Cardiac septum (tissue), 1 donor: ENCODE measurements at places on chromosomes 16 and 17.

DNA sequence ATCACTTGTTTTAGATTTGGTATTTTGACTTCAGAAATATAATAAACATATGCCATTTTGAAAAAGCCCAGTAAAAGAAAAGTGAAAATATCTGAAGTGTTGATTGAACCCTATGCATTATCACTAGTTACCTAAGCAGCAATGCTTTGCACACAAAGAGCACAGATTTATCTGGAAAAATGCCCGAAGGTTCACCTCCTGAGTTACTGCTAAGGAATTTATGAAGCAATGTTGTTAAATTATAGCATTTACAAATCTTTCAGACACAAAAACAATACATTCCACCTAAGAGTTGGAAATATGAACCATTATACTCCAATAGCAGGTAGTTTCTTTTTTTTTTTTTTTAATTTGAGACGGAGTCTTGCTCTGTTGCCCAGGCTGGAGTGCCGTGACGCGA, 38.9 kb upstream of the GHDC start:
- DNase-seq: no peak

GRCh38 chr16:14042706-14043105, 28.4 kb upstream of the MRTFB start:
- no peak for DNase-seq

GRCh38 chr17:74355065-74355464, 6.6 kb downstream of the BTBD17 start:
- no peak for DNase-seq

GRCh38 chr17:78624324-78625151, 47.3 kb upstream of the DNAH17 start:
- DNase-seq: no peak

- no peak for DNase-seq
These were observed 1.8 kb upstream of the PPM1D start for GRCh38 chr17:60598001-60598736.

DNA sequence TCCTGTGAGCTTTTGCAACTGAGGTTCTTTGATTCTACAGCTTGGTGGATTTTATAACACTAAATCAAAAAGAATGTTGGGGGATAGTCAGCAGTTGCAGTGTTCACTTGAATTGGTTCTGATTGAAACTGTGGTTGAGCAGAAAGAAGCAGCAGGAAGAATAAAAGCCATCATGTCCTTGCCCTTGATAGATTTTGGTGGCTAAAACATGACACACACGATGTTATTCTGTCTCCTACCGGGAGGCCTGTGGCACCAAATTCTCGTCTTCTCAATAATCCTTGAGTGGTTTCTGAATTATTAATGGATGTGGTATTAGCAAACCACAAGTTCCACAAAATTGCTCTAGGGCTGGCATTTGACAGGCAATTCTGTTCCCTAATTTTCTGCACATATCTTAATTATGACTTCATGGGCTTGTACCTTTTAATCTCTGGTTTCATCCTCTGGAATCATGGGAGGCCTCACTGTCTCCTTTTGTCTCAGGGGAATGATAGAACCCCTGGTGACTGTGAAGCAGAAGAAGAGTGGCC, 338.2 kb downstream of the SNX29 start:
- no peak for DNase-seq

GRCh38 chr16:30112197-30113030, 923 bp downstream of the GDPD3 start:
- peak; percentile 83 for DNase-seq

DNA sequence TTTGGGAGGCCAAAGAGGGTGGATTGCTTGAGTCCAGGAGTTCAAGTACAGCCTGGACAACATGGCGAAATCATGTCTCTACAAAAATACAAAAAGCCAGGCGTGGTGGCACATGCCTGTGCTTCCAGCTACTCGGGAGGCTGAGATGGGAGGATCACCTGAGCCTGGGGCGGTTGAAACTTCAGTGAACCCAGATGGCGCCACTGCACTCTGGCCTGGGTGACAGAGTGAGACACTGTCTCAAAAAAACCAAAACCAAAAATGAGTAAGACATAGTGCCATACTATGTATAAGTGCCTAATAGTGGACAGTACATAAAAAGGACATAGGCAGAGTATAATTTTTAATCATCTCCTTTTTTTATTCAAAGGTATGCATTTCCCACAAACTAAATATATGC, 4.0 kb downstream of the CTC1 start:
- no peak for DNase-seq

GRCh38 chr17:78394209-78394608, 15.8 kb downstream of the PGS1 start:
- DNase-seq: no peak

- DNase-seq: no peak
These were observed 2.0 kb upstream of the KIFC3 start for GRCh38 chr16:57804111-57804837.

DNA sequence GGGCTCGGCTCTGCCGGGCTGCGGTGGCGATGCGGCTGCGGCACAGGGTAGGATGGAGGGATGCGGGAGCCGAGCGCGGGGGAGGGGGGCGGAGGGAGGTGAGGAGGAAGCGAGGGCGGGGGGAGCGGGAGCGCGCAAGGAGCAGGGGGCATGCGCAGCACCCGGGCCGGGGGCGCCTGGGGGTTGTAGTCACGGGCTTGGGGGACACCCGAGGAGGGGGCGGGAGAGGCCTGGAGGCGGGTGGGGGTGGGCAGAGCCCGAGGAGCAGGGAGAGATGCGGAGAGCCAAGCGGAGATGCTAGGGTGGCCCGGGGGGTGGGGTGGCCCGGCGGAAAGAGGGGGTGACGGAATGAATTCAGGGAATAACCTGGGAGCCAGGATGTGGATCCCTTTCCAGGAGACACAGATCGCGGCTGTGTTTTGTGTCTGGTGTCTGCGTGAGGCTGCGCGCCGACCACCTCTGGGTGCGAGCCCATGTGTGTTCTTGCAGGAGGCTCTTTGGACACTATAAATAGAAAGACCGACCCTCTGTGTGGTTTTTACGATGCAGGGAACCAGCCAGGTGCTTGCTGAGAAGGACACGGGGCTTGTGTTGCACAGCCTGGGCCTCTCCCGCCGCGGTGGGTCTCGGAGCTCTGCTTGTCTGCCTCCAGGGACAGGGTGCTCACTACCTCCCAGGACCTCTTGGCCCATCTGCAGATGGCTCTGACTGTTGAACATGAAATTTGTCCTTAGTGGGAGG, at the start of gene STX1B:
Gene STX1B, minus strand, starts transcription at position 54 of the 741 bp plus-strand sequence. CDS start 242 bp downstream, outside the sequence.
- no peak for DNase-seq

DNA sequence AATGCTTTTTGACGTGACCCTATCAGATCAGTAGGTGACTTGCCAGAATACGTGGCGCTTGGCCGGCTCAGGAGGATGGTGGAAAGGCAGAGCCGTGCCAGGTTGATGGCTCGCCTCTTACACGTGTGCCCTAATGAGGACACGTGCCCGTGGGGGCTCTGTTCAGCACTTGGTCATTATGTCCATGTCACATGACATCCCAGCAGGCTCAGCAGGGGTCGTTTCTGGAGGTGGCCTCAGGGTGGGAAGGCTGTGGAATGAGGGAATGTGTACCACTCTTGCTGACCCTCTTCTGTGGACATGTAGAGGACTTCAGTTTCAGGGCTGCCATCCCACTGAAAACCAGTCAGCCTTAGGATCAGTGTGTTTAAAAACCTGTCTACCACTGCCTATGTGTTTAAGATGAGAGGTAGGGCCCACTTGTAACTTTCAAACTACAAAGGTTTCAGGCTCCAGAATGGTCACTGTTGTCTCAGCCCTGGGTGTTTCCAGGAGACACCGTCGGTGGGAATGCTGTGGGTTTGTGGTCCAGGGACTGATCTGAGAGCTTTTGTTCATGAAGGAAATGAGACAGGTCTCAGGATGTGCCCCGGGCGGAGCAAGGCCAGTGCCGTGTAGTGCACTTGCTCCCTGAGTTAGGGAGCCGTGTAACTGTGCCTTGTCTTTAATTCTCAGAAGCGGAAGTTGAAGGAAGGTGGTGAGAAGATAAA, 12.1 kb downstream of the UBN1 start:
- DNase-seq: no peak

DNA sequence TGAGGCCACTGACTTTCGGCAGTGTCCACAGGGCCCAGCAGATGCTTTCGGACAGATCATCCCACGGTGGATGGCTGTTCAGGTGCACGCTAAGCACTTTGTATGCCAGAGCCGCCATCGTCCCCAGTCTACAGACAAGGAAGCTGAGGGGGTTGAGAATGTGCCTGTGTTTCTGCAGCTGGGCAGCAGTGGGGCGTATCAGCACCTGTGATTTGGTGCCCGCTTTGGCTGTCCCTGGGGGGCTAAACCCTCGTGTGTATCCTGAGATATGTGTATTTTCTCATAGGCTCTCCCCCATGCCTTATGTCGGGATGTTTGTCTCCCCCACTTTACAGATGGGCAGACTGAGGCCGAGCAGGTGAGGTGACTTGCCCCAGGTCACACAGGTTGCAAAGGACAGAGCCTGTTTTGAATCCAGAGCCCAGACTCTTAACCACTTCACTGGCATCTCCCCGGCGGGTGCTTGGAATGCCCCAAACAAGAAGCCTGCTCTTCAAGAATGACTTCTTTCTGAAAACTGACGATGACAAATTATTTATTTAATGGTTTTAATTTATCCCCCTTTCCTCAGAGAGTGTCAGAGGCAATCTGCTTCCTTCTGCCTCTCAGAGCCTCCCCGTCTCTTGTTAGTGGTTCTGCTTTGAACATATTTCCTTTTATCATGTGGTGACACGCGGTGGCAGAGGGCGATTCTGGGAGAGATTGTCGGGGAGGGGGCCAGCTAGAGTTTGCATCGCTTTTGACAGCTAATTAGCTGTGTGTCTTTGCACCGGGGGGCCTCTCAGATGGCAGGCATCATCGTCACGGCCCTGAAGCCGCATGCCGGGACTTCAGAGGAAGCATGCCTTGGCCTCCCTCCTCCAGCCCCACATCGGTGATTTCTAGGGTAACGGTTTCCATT, 149.6 kb upstream of the CIBAR2 start:
- DNase-seq: no peak

- no peak for DNase-seq
These were observed 18.0 kb downstream of the C17orf75 start for GRCh38 chr17:32323811-32324491.

- peak; percentile 46 for DNase-seq
These were observed 219.7 kb upstream of the RPL38 start for GRCh38 chr17:73983621-73984400.

- no peak for DNase-seq
These were observed 23.2 kb upstream of the MEAK7 start for GRCh38 chr16:84527532-84528269.

DNA sequence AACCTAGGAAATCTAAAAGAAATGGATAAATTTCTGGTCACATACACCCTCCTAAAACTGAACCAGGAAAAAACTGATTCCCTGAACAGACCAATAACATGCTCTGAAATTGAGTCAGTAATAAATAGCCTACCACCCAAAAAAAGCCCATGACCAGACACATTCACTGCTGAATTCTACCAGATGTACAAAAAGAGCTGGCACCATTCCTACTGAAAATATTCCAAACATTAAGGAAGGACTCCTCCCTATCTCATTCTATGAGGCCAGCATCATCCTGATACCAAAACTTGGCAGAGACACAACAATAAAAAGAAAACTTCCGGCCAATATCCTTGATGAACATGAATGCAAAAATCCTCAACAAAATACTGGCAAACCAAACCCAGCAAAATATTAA, 52.9 kb downstream of the TTC19 start:
- no peak for DNase-seq

- no peak for DNase-seq
These were observed 30.0 kb upstream of the SKAP1 start for GRCh38 chr17:48460052-48460451.

- DNase-seq: no peak
These were observed 60.5 kb downstream of the ADAMTS18 start for GRCh38 chr16:77374384-77374783.

DNA sequence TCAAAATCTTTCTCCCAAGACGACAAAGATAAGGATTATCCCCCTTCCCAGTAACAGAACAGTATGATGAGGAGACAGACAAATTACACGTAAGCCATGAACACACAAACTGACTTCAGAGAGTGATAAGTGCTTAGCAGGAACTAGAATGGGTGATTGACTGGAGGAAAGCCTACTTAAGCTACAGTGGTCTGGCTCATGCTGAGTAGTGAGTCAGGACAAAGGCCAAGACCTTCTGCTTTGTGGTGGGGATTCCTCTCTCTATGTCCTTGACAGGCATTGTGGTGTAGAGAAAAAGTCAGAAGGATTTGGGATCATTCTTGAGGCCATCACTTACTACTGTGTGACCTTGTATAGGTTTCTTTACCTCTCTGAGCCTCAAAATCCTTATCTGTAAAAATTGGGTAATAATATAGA, 381.9 kb upstream of the CCL2 start:
- no peak for DNase-seq

DNA sequence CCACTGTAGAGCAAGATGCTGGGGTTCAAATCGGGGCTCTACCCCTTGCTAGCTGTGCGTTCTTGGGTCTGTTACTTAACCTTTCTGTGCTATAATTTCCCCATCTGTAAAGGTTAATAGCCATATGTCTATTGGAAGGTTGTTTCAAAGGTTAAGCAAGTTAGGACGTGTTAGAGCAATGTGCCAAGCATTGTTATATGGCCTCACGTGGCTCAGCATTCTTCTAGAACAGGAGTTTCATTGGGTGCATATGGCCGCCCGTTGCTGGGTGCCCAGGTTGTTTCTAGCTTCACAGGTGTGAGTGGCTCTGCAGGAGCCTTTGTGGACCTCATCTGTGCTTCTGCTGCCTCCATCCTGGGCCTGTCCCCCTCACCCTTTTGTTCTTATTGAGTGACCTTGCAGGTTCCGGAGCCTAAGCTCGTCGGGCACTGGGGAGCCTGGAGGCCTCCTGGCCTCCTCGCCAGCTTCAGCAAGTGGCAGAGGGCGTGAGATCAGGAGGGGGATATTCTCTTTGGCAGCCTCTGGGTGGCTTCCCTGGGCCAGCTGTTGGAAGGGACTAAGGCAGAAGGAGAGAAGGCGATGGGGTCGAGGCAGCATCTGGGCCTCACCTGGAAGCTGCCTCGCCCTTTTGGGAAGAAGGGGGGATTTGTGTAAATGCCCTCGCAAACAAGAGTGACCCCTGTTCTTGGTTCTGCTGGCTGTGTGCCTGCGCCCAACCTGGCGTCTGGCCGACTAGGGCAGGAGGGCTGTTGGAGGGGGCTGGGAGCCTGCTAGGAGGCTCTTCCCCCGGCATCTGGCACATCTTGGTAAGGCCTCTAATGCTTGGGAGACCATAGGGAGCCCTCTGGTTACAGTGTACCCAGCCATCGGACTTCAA, 80.2 kb upstream of the CIBAR2 start:
- no peak for DNase-seq

GRCh38 chr17:42518755-42519545, 17.1 kb upstream of the NAGLU start:
- DNase-seq: no peak
